Activated gamma-delta T cell (primary cell): ENCODE measurements at places on chromosomes 3 and 15.

GRCh38 chr3:78642226-78643035 lies 1125.4 kb downstream of the ROBO1 start:
- no peak for DNase-seq

GRCh38 chr15:62567501-62567900 lies 402.4 kb upstream of the C2CD4B start:
- no peak for DNase-seq

DNA sequence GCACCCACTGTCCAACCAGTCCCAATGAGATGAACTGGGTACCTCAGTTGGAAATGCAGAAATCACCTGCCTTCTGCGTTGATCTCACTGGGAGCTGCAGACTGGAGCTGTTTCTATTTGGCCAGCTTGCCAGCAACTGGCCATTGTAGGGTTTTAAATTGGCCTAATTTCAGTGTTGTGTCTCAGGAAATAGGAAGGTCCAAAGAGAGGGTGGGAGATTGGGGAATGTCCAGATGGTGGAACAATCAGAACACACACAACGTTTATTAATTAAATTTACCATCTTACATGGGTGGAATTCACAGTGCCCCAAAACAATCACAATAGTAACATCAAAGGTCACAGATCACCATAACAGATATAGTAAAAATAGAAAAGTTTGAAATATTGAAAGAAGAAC lies 189.5 kb downstream of the ZNF385D start:
- no peak for DNase-seq

DNA sequence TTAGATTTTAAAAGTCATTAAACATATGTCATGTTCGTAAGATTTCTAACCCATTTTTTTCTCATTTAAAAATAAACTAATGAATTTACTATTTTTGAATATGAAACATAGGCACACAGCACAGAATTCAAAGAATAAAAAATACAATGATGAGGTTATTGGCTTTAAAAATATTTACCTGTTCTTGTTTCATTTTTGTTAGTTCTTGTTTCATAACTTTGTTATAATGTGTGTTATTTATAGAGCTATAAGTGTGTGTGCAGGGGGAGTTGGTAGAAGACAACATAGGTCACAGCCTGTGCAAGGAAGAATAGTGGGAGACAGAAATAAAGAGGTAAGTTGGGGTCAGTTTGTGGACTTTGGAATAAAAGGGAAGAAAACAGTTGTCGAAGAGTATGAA lies 30.8 kb upstream of the NRROS start:
- DNase-seq, result no peak

- DNase-seq, result no peak
These were observed 890.5 kb downstream of the TUSC7 start for GRCh38 chr3:117600112-117600511.

DNA sequence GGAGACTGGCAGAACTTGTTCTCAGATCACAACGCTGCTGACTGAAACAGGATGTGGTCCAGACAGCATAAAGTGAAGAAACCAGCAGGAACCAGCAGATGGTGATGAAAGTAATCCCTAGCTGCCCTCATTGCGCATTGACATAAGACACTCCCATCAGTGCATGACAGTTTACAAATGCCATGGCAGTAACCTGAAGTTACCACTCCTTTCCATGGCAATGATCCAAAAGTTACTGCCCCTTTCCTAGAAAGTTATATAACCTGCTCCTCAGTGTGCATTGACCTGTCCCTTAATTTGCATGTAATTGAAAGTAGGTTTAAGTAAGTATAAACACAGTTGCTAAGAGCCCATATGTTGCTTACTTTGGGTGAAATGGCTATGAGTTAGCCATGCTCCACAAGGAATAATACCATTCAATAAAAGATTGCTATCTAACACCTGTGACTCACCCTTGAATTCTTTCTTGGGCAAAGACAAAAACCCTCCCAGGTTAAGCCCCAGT lies 149.1 kb upstream of the CD96 start:
- DNase-seq, result no peak

GRCh38 chr3:112472691-112473090 lies 26.6 kb downstream of the BTLA start:
- DNase-seq, result no peak

DNA sequence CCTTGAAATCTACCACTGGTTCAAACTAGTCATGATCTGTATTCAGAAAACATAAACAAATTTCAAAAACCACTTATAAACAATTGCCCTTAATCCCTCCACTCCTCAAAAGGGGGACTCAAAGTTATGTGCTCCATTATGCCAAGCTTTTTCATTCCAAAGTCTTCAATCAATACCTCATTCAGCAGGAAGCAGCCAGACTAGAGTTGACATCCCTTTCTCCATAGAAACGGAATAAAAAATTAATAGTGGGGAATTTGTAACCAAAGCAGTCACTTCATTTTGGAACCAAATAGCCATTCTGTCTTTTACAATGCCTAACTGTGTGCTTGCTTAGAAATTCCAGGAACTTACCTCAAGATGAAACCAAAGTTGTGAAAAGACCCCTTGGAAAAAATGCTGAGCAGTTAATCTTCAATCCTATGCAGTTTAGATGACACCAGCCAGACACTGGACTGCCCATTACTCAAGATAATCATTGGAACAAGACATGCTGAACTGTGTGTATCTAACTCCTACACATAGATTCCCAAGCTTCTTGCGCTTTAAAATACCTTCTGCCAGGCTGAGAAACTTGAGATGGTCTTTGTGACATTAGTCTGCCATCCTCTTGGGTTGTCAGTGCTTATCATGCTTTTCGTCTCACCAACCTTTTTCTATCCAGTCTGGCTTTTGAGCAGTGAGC lies 406.2 kb downstream of the PLOD2 start:
- DNase-seq, result no peak

DNA sequence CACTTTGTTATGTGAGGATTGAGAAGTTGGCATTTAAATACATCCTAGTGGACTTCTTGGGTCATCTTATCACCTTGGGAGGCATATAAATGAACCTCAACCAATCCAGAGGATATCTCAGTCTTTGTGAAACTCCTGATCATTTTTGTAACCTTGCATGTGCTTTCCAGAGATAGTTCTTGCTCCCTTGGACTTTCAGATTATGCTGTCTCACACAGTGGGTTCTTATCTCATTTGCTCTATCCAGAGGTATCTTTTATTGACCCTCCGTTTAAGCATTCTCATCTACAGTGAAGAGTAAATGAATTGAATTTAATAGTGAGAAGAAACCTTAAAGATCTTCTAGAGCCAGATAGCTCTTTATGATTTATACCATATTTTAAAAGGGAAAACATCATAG lies 10.4 kb downstream of the ARMC8 start:
- no peak for DNase-seq

GRCh38 chr3:119697394-119697793 lies 5.4 kb upstream of the CFAP91 start:
- DNase-seq, result no peak

- no peak for DNase-seq
These were observed 637.1 kb downstream of the MAGI1 start for GRCh38 chr3:65401359-65402305.

- DNase-seq, result no peak
These were observed 6.2 kb upstream of the IGSF10 start for GRCh38 chr3:151467069-151467468.

GRCh38 chr15:88331291-88331690 lies 74.8 kb upstream of the NTRK3 start:
- DNase-seq, result no peak

- DNase-seq, result no peak
These were observed 42.0 kb downstream of the GSK3B start for GRCh38 chr3:120052225-120052624.

DNA sequence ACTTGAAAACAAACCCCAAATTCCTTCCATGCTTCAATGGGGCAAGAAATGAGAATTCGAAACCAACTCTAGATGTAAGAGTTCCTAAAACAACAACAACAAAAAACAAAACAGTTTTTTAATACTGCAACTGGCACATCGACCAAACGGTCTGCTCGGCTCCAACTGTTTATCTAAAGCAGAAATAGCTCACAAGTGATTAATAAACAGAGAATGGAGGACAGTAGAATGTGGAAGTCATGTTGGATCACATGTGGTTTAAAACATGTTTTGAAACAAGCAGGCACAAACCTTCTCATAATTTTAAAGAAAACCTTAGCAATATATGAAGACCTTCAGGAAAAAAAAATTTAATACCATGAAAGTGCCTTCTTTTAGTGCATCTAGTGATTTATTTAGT lies 55.1 kb downstream of the SETMAR start:
- no peak for DNase-seq

- DNase-seq, result no peak
These were observed 33.4 kb upstream of the RARRES1 start for GRCh38 chr3:158765518-158766205.

DNA sequence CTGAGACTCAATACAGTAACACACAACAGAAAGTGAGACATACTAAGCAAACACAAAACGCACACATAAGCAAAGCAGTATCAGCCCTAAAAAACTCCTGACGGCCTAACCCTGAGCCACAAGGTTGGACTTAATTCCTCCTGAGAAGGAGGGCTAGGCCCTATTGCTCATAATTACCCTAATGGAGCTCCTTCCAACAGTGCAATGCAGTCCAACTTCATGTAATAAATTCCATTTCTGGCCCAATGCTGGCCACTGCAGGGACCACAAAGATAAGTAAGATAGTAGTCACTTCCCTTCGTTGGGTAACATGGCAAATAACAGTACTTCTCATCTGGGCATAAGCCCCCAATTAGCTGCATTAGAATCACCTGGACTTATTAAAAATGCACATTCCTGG lies 4.2 kb downstream of the VPS39 start:
- DNase-seq, result no peak
